Breast epithelium (tissue), 4 donors: ENCODE measurements at places on chromosomes 7 and 10. TPM values are rescaled to one million over a fixed set of nuclear protein-coding genes. Genes with fewer than 3 reads are reported as not detected.

DNA sequence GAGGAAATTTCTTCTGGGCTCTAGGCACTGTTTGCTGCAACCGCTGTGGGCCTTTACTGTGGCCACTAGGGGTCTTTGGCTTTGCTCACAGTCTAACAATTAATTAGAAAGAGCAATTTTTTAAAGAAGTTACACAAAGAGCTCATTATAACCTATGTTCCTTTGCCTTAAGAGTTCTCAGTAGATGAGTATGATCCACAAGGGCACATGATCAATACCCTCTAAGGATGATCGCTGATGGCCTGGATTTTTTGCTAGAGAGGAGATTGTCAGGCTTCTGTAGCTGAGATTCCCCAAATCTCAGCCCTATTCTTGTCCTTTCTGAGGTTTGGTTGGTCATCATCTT, 80.8 kb upstream of the RHOBTB1 start:
- DNase-seq: no peak
- H3K27ac ChIP-seq: no peak overlapping the region
- H3K27me3 ChIP-seq: no peaks in the 10 kb centered on the region
- H3K4me1 ChIP-seq: no peaks in the 10 kb centered on the region

DNA sequence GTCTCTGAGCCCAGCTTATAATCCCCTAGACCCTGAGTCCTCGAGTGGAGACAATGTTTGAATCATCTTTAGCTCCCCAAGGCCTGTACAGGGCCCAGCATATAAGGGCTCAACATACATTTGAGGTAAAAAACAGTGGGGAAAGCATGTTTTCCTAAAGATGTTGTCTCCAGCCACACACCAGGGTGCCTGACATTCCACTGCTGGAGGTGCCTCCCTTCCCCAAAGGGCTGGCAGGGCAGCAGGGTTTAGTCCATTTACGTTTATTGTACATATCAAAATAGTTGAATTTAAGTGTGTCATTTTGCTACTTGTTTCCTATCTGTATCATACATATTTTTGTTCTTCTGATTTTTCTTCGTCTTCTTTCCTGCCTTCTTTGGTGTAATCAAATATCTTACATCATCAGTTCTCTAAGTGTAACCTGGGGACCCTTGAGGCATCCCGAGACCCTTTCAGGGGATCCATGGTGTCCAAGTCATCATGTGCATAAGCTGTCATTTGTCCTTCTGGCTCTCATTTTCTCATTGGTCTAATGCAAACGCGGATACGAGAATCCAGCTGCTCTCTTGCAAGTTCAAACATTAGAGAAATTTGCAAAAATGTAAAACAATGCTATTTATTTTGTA, 101.6 kb downstream of the PDGFA start:
- DNase-seq: no peak
- H3K27me3 ChIP-seq: no peaks in the 10 kb centered on the region
- no peaks in the 10 kb centered on the region for H3K4me1 ChIP-seq
- H3K36me3 ChIP-seq: no peaks in the 10 kb centered on the region
- H3K27ac ChIP-seq: no peak overlapping the region
- H3K4me3 ChIP-seq: no peak overlapping the region

The GRID2IP gene
- 0.88 TPM for total RNA-seq

DNA sequence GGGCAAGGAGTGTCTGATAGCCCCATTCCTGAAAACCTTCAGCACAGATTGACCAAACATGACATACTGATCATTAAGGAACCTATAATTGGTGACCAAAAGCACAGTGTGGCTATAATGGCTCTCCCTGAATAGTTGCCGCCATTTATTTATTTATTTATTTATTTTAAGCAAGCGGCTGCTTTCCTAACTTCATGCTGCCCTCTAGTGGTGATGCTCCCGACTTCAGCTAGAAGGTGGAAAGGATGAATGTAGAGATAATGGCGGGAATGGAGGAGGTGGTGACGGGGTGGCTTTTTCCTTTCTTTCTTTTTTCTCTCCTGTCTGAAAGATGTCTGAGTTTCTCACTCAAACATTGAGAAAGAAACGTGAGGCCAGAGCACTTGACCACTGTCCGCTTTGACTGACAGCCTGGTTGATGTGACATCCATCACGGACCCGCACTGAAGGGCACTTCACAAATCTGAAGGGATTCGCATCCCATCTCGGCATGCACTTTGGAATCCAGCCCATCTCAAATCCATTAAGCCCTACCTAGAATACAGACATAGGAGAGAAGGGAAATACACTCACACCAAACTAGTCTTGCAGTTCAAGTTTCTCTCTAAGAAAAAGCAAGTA, 1090.1 kb downstream of the KCNMA1 start:
- H3K27ac ChIP-seq: no peak overlapping the region
- H3K4me3 ChIP-seq: no peak overlapping the region
- no peaks in the 10 kb centered on the region for H3K27me3 ChIP-seq
- no peaks in the 10 kb centered on the region for H3K36me3 ChIP-seq

The IL6 gene
- 55.3 TPM for total RNA-seq

GRCh38 chr7:74474271-74474865, 20.7 kb downstream of the GTF2IRD1 start:
- peaks cover 18% of the 10 kb centered on the region for H3K4me1 ChIP-seq
- no peak overlapping the region for H3K4me3 ChIP-seq
- no peak for DNase-seq
- H3K36me3 ChIP-seq: no peaks in the 10 kb centered on the region

- DNase-seq: no peak
- H3K36me3 ChIP-seq: no peaks in the 10 kb centered on the region
- H3K27me3 ChIP-seq: no peaks in the 10 kb centered on the region
These were observed 189.4 kb downstream of the FANK1 start for GRCh38 chr10:126085806-126086205.

- no peak for DNase-seq
- H3K4me1 ChIP-seq: peaks cover 83% of the 10 kb centered on the region
- no peaks in the 10 kb centered on the region for H3K36me3 ChIP-seq
- no peaks in the 10 kb centered on the region for H3K27me3 ChIP-seq
These were observed 7.4 kb downstream of the TSPAN14 start for GRCh38 chr10:80461208-80462183.

DNA sequence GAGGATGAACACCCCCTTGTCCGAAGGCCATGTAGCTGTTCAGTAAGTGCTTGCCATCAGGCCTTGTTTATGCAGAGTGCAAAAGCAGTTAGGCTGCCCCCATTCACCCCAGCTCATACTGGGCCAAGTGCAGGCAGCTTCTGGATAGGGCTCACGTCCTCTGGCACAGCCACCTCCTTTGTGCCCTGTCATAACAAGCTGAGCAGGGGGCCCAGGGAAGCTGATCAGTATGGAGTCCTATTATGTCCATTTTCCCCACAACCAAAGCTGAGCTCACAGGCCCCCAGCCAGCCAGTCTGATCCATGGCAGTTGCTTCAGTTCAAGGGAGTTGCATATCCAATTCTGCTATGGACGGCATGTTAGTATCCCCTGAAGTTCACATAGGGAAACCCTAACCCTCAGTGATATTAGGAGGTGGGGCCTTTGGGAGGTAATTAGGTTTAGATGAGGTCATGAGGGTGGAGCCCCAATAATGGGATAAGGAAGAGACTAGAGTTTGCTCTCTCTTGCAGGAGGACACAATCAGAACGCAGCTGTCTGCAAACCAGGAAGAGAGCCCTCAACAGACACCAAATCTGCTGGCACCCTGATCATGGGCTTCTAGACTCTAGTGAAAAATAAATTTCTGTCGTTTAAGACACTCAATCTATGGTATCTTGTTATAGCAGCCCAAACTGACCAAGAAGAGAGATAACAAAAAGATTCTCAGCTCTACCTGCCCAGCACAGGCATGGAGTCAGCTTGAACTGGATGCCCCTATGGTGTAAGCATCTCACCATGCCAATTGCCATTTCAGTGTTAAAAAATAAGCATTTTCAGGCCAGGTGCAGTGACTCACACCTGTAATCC, 155.9 kb downstream of the FGFR2 start:
- no peaks in the 10 kb centered on the region for H3K27me3 ChIP-seq
- H3K36me3 ChIP-seq: no peaks in the 10 kb centered on the region
- DNase-seq: no peak
